ENCODE measurements at places on chromosomes 5 and 9.
A peak's percentile ranks its signal among the peaks of the same experiment; 100 is the strongest.

- no peak for DNase-seq
Observed at GRCh38 chr5:8828596-8829322, 717.1 kb downstream of the SEMA5A start.

- DNase-seq: no peak
Observed at GRCh38 chr5:89595056-89595455, 712.1 kb upstream of the MEF2C start.

- no peak for DNase-seq
Observed at GRCh38 chr9:69370430-69370829, 45.4 kb downstream of the ENTREP1 start.

GRCh38 chr5:82847562-82847961 is 229.6 kb downstream of the TMEM167A start:
- DNase-seq: no peak

DNA sequence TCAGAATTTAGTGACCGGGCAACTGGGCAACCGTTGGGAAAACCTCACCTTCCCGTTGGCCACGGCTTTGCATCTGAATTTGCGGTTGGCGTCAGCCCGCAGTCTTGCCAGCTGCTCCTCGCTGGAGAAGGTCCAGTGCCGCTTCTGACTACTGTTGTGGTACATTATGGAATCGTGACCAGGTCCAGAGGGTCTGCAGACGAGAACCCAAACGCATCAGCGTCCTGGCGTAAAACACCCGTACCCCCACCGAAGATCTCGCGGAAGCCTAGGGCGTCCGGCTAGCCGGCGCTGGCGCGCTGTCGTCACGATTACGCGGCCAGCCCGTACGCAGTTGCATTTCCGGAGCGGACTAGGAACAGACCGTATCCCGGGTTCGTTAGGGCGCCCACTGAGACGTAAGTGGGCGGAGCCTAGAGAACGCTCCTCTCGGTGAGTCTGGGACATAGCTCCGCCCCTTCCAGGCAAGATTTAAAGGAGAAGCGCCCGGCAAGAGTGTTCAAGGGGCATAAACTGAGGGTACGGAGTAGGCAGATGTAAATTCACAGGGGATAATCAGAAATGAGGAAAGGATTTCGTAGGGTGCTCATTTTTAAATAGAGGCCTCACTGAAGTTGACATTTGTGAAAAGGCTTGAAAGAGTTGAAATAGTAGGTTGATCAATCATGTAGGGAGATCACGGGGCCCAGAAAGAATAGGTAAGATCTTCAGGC is at the start of gene CCNH:
TSS of gene CCNH (minus strand) at position 301 of the 713 bp plus-strand sequence. CDS start at position 165, 136 bp downstream.
- DNase-seq: peak; percentile 88

- no peak for DNase-seq
Observed at GRCh38 chr5:139415869-139416268, 12.0 kb upstream of the SPATA24 start.

- DNase-seq: no peak
Observed at GRCh38 chr5:132807163-132807838, 5.8 kb upstream of the SOWAHA start.

GRCh38 chr5:551406-551805 is 27.2 kb upstream of the SLC9A3 start:
- no peak for DNase-seq

DNA sequence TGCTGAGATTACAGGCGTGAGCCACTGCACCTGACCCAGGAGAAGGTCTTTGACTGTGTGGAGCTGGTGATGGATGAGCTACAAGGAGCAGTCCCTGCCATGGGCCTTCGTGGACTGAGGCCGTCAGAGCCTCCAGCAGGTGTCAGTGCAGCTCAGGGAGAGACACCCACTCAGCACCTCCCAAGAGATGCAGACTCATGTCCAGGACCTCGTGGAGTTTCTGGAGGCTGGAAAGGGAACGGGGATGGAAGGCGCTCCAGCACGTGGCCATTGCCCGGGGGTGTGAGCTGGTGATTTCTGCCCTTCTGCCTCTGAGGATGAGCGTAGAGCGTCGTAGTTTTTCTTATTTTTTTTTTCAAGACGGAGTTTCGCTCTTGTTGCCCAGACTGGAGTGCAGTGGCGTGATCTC is 9.5 kb downstream of the TOR4A start:
- DNase-seq: no peak

- no peak for DNase-seq
Observed at GRCh38 chr5:2906302-2907090, 155.0 kb upstream of the IRX2 start.

- DNase-seq: no peak
Observed at GRCh38 chr5:54007827-54008777, 302.3 kb downstream of the ARL15 start.

DNA sequence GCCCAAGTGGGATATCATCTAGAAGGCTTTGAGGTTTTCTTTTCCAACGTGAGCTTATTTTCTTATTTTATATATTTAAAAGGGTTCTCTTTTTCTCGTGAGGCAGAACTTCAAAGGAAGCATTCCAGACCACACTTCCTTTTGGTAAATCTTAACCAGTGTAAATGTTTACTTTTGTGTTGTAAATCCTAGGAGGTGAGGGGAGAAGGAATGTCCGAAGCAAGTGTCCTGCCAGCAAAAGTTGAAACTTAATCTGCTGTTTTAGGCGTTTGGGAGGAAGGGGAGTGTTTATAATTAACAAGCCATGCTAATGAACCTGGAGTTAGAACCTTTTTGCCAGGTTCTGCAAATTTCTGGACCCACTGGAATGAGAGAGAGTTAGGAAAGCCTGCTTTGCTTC is 37.9 kb downstream of the WWC1 start:
- DNase-seq: no peak

- DNase-seq: no peak
Observed at GRCh38 chr9:130022566-130023143, 20.3 kb downstream of the FNBP1 start.

GRCh38 chr5:153749960-153750359 is 259.5 kb downstream of the GRIA1 start:
- peak; percentile 9 for DNase-seq

GRCh38 chr5:157180374-157181264 is at the start of gene ITK:
Gene ITK (plus strand): TSS chr5:157180840. CDS start chr5:157180978, 138 bp downstream.
- DNase-seq: no peak

- DNase-seq: no peak
Observed at GRCh38 chr9:127415657-127416056, 8.5 kb upstream of the ZNF79 start.

DNA sequence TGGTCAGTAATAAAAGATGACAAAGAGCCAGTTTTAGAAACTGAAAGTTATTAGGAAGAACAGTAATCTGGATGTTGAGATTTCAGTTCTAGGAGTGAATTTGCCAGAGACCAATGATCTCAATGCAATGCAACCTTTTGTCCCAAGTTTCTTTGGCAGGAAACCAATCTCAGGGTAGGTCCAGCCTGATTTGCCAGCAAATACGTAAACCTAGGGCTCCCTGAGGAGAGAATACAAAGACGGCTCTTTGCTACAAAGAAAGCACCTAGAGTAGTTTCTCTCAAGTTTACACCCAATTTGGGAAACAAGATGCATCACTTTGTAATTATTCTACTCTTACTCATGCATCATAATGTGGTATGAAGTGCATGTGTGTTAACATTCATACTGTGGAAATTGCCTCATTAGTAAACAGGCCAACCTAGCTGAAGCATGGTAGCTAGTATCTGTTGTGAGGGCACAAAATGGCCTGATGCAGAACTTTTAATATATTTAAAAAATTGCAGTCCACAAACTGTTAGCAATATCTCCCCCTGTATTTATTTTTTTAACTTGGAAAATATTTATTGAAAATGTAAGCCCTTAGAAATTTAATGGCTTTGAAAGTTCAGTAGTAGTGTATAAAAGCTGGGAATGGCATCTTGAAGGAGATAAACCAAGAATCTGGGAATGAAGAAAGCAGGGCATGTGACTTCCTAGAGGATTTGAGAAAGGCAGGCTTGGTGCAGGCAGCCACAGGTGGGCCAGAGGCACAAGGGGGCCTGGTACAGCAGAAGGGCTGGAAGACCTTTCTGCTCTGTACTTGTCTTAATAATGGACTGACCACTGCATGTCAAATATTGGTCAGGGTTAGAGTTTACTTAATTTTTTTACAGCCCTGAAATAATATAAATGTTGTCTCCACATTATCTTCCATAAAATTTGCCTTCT is 59.5 kb downstream of the MAST4 start:
- no peak for DNase-seq

GRCh38 chr9:14827805-14828204 is 82.4 kb downstream of the FREM1 start:
- DNase-seq: no peak

DNA sequence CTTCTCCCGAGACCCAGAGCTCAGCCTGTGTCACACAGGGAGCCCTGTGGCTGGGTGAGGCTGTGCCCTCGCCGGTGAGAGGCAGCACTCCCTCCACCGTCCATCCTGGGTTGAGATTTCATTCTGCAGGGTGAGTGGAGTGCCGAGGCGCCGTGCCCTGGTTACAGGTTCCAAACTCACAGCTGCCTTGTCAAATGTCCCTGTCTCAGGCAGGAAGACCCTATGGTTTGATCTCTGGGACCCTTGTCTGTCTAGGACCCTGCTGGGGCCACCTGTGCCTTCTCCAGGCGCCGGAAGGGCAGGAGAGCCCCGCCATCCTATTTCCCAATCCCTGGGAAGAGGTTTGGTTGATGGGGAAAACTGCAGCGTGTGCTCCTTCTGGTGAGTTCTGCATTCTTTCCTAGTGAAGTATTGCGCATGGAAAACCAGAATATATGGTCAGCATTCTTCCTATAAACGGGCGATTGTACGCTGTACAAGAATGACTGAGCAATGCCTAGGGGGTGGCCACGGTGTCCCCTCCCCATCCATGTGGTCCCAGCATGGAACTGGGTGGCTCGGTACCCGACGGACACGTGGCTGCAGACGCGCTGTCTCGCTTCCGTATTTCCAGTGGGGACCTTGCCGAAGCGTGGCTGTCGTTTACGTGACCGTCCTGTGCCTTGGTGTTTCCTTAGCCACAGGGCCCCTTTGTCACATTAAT is 95.9 kb upstream of the COL5A1 start:
- DNase-seq: no peak

DNA sequence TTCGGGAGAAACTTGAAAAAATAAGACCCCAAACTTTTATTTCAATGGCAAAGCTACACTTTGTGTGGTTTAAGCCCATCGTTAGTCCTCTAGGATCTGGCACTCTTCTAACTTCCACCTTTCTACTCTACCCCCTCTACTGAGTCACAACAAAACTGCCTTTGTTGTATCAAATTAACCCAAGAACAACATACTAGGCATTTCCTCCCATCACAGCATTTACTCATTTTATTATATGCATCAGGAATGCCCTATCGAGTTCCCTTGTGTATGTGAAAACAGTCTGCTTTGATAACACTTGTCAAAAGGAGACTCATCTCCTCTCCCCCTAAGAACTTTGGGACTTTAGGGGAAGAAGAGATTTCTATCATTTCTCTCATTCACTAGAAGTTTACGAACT is 158.9 kb upstream of the FREM1 start:
- DNase-seq: no peak

DNA sequence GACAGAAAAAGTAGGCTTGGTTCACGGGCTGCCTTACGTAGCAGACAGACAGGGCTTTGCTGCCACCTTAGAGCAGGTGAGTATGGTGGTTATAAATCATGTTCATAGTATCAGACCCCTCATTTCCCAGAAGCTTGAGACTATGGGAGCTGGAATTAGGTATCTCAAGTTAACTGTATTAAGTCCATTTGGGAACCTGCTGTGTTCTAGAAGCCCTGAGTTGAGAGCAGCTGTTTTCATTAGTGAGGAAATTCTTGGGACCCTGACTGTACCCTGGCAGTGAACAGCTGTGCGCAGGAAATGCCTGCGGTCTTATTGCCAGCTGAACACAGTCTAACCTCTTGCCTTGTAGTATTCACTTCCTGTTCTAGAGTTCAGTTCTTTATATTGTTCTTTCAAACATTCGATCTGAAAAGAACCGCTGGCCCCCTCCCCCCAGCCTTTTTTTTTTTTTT is 29.8 kb downstream of the UGCG start:
- DNase-seq: no peak

DNA sequence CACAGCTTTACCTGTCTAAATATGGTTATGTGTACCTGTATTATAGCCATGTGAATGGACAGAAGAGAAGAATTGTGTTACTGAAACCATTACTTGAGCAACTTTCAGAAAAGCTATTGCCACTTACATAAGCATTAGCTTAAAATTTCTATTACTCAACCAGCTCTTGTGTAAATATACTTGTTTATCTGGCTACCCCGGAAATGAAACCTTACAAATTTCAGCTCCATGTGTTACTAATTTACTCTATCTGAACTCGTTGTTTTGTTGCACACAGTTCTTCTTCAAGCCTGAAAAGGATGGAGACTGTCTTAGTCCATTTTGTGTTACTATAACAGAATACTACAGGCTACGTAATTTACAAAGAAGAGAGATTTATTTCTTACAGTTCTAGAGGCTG is 22.5 kb upstream of the ADAMTSL1 start:
- no peak for DNase-seq

DNA sequence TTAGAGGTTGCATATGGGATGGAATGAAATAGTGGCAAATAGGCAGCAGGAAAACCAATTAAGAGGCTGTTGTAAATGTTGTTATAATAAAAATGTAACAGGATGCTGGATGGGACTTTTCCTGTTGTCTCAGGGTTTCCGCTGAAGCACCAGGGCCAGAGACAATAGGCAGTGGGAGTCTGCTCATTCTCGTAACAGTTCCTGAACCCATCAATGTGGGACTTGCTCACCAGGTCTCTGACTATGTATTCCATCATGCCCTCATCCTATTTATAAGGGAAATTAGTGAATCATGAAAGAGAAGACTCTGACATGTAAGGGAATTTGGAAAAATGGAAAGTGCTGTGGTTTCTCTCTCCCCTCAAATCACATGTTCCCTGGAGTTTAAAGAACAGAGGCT is 23.5 kb upstream of the SSBP2 start:
- no peak for DNase-seq

DNA sequence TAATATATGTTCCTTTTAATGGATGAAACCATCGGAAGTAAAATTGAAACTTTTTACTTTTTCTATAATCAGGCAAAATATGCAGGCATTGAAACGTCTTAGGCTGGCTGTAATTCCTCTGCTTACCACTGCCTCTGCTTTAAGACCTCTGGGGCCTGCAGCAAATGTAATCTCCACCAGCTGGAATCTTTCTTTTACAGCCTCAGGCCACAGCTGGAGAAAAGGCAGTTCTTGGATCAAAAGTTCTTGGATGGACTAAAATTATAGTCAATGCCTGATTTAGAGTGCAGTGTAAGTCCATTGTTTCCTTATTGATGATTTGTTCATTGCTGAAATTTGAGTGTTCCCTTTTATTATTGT is 396.7 kb downstream of the KCTD16 start:
- no peak for DNase-seq
